ENCODE measurements at places on chromosomes 11 and 22. TPM values are rescaled to one million over a fixed set of nuclear protein-coding genes. Genes with fewer than 3 reads are reported as not detected.
A peak's percentile ranks its signal among the peaks of the same experiment; 100 is the strongest.

VSIG10L2 gene
- total RNA-seq, result 0.14 TPM

BTG4 gene
- total RNA-seq, result not detected

LUZP2 gene
- total RNA-seq, result 4.1 TPM

CLDN5 gene
- 46.9 TPM for total RNA-seq

P2RX6 gene
- total RNA-seq, result 4.6 TPM

FANCF gene
- total RNA-seq, result 13.1 TPM

RGL4 gene
- total RNA-seq, result not detected

GRCh38 chr11:105168457-105168856 is 28.9 kb upstream of the CARD18 start:
- no peak overlapping the region for H3K4me3 ChIP-seq
- no peak overlapping the region for H3K27ac ChIP-seq
- no peaks in the 10 kb centered on the region for H3K4me1 ChIP-seq
- DNase-seq, result no peak

GRCh38 chr11:18611196-18611595 is 11.6 kb downstream of the MISFA start:
- H3K4me1 ChIP-seq, result no peaks in the 10 kb centered on the region
- no peaks in the 10 kb centered on the region for H3K27me3 ChIP-seq
- DNase-seq, result no peak
- no peak overlapping the region for H3K27ac ChIP-seq
- H3K36me3 ChIP-seq, result peaks cover 21% of the 10 kb centered on the region

GRCh38 chr11:64874308-64875240 is 3.8 kb downstream of the EHD1 start:
- peaks cover 3% of the 10 kb centered on the region for H3K4me1 ChIP-seq
- H3K27me3 ChIP-seq, result no peaks in the 10 kb centered on the region
- H3K27ac ChIP-seq, result no peak overlapping the region
- H3K36me3 ChIP-seq, result no peaks in the 10 kb centered on the region

- peak overlapping the region; percentile 99 for H3K27ac ChIP-seq
- DNase-seq, result no peak
- H3K36me3 ChIP-seq, result no peaks in the 10 kb centered on the region
- no peaks in the 10 kb centered on the region for H3K27me3 ChIP-seq
Observed at GRCh38 chr11:6474413-6474792, 662 bp upstream of the TRIM3 start.

GRCh38 chr11:10490398-10491241 is 35.6 kb downstream of the AMPD3 start:
- no peaks in the 10 kb centered on the region for H3K27me3 ChIP-seq
- H3K4me3 ChIP-seq, result no peak overlapping the region
- H3K27ac ChIP-seq, result no peak overlapping the region
- no peaks in the 10 kb centered on the region for H3K4me1 ChIP-seq

GRCh38 chr11:123253911-123254310 is 58.9 kb upstream of the CLMP start:
- DNase-seq, result no peak
- no peak overlapping the region for H3K4me3 ChIP-seq
- no peak overlapping the region for H3K27ac ChIP-seq
- no peaks in the 10 kb centered on the region for H3K36me3 ChIP-seq
- no peaks in the 10 kb centered on the region for H3K27me3 ChIP-seq

DNA sequence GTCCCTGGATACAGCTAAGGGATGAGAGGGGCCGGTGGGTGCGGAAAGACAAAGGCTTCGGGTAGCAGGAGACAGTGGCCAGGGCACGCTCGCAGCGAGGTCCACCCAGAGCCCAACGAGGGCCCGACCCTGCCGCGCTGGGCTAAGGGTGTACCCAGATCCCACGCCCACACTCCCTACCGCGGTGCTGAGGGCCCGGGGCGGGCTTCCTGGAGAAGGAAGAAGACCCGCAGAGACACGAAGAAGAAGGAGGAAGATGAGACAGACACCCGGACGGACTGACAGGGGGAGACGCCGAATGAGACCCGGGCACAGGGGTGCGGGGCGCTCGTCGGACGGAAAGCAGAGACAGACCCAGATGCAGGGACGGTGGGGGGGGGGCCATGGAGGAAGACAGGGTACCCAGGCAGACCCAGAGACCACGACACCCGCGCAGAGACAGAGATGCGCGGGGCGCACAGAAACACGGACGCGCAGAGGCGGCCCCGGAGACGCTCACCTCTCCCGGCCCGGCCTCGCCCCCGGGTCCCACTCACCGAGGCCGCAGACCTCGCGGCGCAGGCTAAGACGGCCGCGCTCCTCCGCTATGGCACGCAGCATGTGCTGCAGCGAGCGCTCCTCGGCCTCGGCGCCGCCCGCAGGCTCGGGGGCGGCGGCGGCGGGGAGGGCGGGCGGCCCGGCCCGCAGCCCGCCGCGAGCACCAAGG is 437 bp downstream of the KIAA0930 start:
- DNase-seq, result no peak
- peak overlapping the region; percentile 35 for H3K27ac ChIP-seq
- peaks cover 12% of the 10 kb centered on the region for H3K4me1 ChIP-seq
- H3K36me3 ChIP-seq, result no peaks in the 10 kb centered on the region
- H3K4me3 ChIP-seq, result peak overlapping the region; percentile 59

DNA sequence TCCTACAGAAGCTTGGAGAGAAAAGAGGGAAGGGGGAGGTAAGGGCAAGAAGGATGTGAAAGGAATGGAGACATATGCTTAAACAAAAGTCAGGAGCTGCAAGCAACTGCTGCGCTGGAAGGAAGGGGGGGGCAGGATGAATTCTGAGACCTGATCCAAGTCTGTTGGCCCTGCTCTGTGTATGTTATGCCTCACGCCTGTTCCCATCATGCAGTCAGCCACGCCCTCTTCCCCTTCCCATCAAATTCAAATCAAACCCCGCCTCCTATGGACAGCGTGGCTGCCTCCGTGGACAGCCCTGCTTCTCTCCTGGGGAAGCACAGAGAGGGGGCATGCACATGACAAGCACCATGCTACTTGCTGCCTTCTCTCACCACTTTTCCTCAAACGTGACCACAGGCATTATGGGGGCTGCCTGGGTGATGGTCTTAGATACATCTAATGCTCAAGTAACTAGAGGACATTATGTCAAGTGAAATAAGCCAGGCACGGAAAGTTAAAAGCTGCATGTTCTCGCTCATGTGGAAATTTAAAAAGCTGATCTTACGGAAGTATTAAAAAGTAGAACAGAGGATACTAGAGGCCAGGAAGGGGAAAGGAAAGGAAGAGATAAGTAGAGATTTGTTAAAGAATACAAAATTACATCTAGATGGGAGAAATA is 45.8 kb upstream of the CYP2D6 start:
- H3K4me1 ChIP-seq, result peaks cover 5% of the 10 kb centered on the region
- H3K36me3 ChIP-seq, result no peaks in the 10 kb centered on the region
- H3K27ac ChIP-seq, result no peak overlapping the region
- H3K4me3 ChIP-seq, result no peak overlapping the region

DNA sequence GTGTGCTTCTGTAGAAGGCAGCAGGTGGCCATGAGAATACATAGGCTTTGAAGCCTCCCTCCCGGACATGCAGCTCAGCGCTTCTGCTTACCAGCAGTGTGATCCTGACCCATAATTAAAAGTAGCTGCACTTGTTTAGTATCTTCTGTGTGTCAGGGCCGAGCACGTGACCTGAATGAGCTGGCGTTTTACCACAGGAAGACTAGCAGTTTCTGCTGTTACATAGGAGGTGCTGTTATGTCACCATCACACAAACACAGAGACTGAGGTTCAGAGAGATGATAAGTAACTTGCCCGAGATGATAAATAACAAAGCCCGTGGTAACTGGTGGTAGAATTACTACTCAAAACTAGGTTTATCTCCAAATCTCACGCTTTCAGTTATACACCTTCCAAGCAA is 329.5 kb downstream of the OPCML start:
- no peaks in the 10 kb centered on the region for H3K4me1 ChIP-seq
- H3K27me3 ChIP-seq, result no peaks in the 10 kb centered on the region
- no peak overlapping the region for H3K4me3 ChIP-seq
- DNase-seq, result no peak

GRCh38 chr11:31464436-31464835 is 45.0 kb downstream of the IMMP1L start:
- no peak for DNase-seq
- no peak overlapping the region for H3K27ac ChIP-seq
- H3K4me1 ChIP-seq, result no peaks in the 10 kb centered on the region

GRCh38 chr11:66022401-66023185 is 3.7 kb downstream of the CATSPER1 start:
- H3K27ac ChIP-seq, result no peak overlapping the region
- no peaks in the 10 kb centered on the region for H3K4me1 ChIP-seq
- peak; percentile 27 for DNase-seq
- no peak overlapping the region for H3K4me3 ChIP-seq
- H3K36me3 ChIP-seq, result no peaks in the 10 kb centered on the region

DNA sequence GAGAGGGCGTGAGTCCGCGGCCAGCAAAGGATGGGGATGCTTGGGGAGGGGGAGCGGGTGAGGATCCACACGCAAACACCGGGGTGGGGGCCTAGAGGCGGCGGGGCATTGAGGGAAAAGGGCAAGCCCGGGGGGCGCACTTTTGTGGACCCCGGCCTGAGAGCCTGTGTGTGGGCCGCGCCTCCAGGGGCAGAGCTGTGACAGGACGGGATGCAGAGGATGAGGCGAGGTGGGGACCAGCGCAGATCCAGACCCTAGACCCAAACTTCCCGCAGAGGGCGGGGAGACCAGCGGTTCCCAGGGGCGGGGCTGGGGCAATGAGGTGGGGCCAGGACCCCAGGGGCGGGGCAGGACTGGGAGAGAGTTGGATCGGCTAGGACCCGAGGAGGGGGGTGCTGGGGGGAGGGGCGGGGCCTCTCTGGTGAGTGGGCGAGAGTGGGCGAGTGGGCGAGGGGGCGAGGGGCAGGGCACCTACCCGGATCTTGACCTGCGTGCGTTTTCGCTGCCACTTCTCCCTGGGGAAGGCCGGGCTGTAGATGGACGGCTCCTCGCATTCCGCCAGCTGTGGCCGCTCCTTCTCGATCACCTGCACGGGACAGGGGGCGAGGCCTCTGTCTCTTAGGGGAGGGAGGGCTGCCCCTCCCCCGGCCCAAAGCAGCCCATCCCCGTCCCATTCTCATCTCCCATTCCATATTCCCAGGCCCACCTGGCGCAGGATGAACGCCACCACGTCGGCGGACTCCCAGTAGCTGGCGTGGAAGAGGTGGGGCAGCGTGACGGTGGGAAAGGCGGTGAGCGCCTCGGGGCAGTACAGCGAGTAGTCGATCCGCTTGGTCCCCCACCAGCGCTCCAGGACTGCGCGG is 10.6 kb downstream of the PITPNM1 start:
- no peak overlapping the region for H3K27ac ChIP-seq
- no peaks in the 10 kb centered on the region for H3K27me3 ChIP-seq
- no peaks in the 10 kb centered on the region for H3K4me1 ChIP-seq
- H3K4me3 ChIP-seq, result no peak overlapping the region
- no peaks in the 10 kb centered on the region for H3K36me3 ChIP-seq

GRCh38 chr11:22256876-22257275 is 64.0 kb downstream of the ANO5 start:
- no peaks in the 10 kb centered on the region for H3K36me3 ChIP-seq
- no peak overlapping the region for H3K27ac ChIP-seq
- DNase-seq, result no peak
- H3K4me1 ChIP-seq, result no peaks in the 10 kb centered on the region

GRCh38 chr22:35491908-35492380 is 48.7 kb upstream of the RASD2 start:
- no peak overlapping the region for H3K27ac ChIP-seq
- no peaks in the 10 kb centered on the region for H3K4me1 ChIP-seq
- no peak overlapping the region for H3K4me3 ChIP-seq
- no peaks in the 10 kb centered on the region for H3K36me3 ChIP-seq

GRCh38 chr22:22368516-22368915 is 123.9 kb downstream of the VPREB1 start:
- no peak overlapping the region for H3K4me3 ChIP-seq
- no peak overlapping the region for H3K27ac ChIP-seq
- no peak for DNase-seq

- no peaks in the 10 kb centered on the region for H3K36me3 ChIP-seq
- H3K27me3 ChIP-seq, result no peaks in the 10 kb centered on the region
- H3K27ac ChIP-seq, result no peak overlapping the region
Observed at GRCh38 chr11:63737718-63738117, 30.9 kb downstream of the ZFTA start.

- H3K27ac ChIP-seq, result no peak overlapping the region
- H3K4me1 ChIP-seq, result no peaks in the 10 kb centered on the region
- H3K27me3 ChIP-seq, result peaks cover 9% of the 10 kb centered on the region
Observed at GRCh38 chr22:49139492-49140151, 688.1 kb downstream of the BRD1 start.

DNA sequence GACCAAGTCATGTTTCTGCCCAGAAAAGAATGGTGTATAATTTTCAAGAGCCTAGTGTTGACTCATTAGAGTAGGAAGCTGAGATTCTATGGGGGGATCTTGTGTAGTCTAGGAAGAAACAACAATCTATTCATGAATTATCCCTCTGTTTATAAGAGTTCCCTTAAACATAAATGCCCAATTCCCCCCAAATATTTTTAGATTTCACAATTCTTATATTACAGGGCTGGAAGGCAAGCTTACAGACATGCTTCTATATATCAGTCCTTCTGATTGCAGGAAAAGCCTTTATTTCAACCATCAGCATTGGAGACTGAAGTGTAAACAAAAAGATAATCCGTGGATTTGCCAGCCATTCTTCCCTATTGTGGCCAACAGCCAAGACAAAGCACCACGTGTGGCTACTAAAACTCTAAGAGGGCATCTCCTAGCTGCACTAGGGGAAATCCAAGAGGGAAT is 71.4 kb downstream of the NAT10 start:
- H3K4me1 ChIP-seq, result peaks cover 7% of the 10 kb centered on the region
- no peaks in the 10 kb centered on the region for H3K36me3 ChIP-seq
- H3K4me3 ChIP-seq, result no peak overlapping the region
- no peaks in the 10 kb centered on the region for H3K27me3 ChIP-seq

GRCh38 chr11:122172352-122173073 is 56.5 kb upstream of the BLID start:
- DNase-seq, result no peak
- H3K4me1 ChIP-seq, result no peaks in the 10 kb centered on the region
- H3K27ac ChIP-seq, result no peak overlapping the region
- no peaks in the 10 kb centered on the region for H3K27me3 ChIP-seq

DNA sequence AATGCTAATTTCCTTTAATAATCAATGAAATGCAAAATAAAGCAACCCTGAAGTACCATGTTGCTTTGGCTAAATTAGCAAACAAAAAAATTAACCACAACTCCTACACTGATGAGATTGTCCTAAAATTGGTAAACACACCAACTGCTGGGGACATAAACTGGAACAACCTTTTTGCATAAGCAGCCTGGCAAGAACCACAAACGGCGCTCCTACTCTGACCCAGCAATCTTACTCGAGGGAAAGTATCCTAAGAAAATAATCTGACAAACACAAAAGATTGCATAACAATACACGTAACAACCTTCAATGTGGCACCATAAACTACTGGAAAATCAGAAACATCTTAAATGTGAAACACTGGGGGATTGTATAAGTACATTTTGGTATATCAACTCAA is 189.8 kb upstream of the PITPNB start:
- no peak overlapping the region for H3K27ac ChIP-seq
- DNase-seq, result no peak
- H3K27me3 ChIP-seq, result no peaks in the 10 kb centered on the region

GRCh38 chr22:44955102-44955501 is 54.7 kb downstream of the PHF21B start:
- H3K4me1 ChIP-seq, result no peaks in the 10 kb centered on the region
- no peak overlapping the region for H3K4me3 ChIP-seq
- H3K27ac ChIP-seq, result no peak overlapping the region
- no peaks in the 10 kb centered on the region for H3K36me3 ChIP-seq
- H3K27me3 ChIP-seq, result no peaks in the 10 kb centered on the region

GRCh38 chr22:19821523-19822300 is 33.0 kb downstream of the GNB1L start:
- no peaks in the 10 kb centered on the region for H3K27me3 ChIP-seq
- no peak overlapping the region for H3K4me3 ChIP-seq
- DNase-seq, result no peak
